BE2C (cell line): ENCODE measurements at places on chromosomes 2 and 18.

DNA sequence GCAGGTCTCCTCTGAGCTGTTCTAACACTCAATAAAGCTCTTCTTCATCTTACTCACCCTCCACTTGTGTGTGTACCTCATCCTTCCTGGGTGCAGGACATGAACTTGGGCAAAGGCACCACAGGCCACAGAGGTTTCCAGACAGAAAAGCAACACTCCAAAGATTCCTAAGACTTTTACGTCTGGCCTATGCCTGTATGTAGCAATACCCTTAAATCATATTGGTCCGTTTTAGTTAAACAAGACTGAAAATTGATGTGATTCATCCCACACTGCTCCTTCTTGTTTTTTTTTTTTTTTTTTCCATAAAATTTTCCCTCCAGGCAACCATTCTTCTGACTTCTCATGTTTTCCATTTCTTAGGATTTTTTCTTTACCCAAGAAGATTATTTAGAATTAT, 404.3 kb downstream of the PID1 start:
- no peak for DNase-seq

DNA sequence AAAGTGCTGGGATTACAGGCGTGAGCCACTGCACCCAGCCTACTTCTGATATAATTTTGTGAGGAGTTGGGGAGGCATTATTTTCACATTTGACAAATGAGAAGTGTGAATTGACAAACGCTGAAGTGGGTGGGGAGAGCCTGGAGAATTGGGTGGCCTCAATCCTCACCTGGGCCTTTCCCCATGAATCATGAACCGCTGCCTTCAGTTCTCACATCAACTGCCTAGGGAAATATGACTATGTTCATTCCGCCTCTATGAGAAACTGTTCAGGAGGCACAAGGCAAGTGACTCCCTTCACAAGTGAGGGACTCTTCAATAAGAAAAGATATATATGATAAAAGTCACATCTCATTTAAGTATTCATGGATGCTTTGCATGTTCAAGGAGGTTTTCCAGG, 96.6 kb upstream of the RND3 start:
- no peak for DNase-seq

DNA sequence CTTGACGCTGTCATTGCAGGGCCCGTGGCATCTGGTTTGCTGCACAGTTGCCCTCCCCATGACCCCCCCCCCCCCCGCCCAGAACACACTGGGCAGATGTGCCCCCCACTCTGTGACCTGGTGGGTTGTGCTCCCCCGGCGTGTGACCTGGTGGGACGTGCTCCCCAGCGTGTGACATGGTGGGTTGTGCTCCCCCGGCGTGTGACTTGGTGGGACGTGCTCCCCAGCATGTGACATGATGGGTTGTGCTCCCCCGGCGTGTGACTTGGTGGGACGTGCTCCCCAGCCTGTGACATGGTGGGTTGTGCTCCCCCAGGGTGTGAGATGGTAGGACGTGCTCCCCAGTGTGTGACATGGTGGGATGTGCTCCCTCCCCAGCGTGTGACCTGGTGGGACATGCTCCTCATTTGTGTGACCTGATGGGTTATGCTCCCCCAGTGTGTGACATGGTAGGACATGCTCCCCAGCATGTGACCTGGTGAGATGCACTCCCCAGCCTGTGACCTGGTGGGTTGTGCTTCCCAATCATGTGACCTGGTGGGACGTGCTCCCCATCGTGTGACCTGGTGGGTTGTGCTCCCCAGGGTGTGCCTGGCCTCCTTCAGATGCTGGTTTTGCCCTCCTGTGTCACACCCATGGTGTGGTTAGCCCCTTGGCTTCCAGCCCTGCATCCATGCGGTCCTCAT, 213.7 kb downstream of the AGAP1 start:
- no peak for DNase-seq

DNA sequence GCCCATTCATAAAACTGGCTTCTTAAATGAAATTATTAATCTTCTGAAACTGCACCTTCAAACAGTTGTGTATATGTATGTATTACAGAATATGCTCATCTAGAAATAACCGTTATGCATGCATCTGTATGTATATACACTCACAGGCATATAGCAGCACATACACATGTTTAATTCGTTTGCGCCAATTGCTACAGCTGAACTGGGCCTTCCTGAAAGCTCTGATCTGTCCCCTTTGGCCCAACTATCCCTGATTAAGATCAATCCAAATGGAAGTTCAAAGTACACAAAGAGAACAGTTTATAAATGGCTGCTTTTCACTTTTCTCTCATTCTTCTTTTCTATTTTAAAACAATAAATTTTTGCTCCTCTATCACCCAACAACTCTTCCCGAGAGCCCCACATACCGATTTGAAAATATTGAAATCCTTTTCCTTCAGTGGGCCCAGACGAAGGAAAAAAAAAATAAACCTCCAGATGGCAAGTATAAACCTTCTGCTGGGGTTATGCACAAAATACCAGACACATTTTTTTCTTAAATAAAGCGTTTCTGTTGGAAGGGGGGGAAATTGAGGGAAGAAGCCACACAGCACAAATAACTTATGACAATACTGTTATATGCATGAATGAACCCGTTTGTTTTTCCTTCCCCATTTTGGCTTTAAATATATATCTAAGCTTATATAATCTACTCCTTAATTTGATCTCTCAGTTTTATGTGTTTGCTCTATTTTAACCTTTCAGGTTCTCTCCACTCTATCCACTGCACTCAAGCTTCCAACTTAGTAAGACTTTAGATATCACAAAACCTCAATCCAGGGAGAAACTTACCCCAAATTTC, 267.3 kb downstream of the TCF4 start:
- no peak for DNase-seq

DNA sequence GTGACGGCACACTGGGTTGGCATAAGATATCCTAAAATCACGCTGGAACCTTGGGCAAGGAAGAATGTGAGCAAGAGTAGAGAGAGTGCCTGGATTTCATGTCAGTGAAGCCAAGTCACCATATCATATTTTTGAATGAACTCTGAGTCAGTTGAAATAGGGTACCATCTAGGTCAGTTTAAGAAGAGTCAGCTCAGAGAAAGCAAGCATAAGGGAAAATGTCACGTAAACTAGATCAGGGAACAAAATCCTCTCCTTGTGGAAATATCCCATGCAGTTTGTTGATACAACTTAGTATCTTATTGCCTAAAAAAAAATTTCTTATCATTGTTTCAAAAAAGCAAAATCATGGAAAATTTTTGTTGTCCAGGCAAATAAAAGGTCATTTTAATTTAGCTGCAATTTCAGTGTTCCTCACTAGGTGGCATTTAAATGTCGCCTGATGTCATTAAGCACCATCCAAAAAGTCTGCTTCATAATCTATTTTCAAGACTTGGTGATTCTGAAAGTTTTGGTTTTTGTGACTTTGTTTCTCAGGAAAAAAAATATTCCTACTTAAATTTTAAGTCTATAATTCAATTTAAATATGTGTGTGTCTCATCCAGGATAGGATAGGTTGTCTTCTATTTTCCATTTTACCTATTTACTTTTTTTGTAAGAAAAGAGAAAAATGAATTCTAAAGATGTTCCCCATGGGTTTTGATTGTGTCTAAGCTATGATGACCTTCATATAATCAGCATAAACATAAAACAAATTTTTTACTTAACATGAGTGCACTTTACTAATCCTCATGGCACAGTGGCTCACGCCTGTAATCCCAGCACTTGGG, 19.6 kb downstream of the RSAD2 start:
- DNase-seq = no peak

DNA sequence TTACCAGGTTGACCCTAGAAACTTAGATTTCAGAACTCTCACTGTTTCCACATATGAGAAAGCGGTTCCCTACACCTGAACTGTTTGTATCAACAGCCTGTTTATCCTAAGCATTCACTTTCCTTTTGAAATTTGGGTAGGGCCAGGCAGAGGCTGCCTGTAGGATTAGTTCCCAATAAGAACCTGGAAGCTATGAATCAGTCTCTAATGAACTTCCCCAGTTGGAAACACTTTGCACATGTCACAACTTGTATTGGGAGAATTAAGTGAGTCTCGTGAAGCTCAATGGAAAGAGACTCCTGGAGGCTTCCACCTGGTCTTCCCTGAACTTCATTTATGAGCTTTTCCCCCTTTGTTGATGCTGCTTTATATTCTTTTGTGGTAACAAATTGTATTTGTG, 486.6 kb upstream of the HS6ST1 start:
- no peak for DNase-seq

DNA sequence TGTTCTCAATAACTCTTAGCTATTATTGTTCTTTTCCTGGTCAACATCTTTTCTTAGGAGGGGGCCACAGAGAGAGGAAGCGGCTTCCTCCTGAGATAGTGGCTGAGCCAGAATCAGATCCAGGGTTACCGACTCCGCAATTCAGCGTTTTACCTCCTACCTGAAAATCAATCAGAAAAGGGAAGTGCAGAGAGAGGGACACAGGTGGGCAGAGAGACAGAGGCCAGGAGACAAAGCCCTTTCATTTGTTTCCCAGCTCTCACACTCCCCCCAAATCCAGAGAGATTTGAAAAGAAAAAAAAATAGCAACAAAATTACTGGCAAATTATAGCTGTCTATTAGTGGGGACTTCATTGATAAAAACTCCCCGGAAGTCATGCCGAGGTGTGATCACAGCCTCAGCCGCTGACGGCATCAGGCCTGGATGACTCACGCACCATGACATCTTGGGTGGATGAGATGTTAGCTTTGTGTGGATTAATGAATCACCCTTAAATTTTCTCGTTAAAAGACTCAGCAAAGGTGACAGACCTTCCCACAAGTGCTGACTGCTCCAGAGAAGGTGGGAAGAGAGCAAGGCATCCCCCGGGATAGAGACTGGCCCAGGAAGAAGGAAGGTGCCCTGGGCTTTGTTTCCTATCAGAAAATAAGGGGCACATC, 120.7 kb downstream of the LOXHD1 start:
- DNase-seq = no peak

DNA sequence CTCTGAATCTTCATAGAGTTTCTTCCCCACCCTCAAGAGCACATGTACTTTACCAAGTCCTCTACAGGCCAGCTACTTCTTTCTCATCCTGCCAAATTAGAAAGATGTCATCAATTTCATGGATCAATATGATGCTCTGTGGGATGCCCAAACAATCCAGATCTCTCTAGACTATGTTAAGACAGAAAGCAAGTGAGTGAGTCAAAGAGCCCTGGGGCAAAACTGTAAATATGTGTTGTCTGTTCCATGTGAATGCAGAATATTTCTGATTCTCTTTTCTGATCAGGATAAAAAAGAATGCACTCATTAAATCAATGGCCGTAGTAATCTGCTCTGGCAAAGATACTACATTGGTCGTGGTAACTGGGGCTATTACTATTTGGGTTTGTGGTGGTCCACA, 53.1 kb upstream of the ROCK2 start:
- DNase-seq = peak; percentile 23

GRCh38 chr2:40680547-40680946, 228.7 kb upstream of the SLC8A1 start:
- DNase-seq = no peak

- DNase-seq = no peak
These were observed 36.2 kb downstream of the THADA start for GRCh38 chr2:43559391-43560230.

GRCh38 chr2:61943251-61943650, 37.8 kb downstream of the COMMD1 start:
- DNase-seq = no peak

DNA sequence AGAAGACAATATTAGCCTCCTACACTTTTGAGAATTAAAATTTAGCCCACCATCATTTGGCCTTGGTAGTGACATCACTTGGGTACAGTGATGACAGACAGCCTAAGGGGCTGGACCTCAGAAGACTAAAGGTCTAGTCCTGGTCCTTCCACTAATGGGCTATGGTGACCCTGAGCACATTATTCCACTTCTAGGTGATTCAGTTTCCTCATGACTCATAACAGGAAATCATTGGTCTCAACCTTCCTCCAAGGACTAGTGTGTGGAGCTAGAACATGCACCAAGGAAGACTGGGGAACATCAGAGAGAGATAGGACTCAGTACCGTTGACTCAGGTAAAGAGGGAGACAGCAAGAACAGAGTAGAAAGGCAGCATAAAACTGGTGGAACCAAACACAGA, 64.0 kb downstream of the TFCP2L1 start:
- DNase-seq = no peak

DNA sequence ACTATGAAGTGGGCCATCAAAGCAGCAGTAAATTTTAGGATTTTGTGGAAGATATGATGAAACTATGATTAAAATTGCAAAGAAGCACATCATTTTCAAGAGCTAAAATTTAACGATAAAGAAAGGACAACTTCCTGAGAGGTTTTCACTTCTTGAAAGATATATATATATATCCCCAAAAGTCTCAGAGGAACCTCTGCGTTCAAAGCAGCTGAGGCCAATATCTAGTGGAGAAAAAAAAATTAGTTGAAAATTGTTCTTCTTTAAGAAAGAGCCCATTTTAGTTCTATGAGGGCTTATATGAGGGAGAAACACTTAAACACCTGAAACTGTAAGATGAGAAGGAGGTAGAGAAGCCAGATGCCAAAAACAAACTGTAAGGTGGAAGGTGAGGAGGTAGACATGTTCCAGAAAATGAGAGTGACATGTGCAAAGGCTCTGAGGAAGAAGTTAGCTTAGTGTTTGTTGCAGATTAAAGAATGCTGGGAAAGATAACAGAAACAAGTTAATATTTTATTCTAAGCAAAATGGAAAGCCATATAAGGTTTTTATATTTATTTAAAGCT, 72.9 kb upstream of the VRK2 start:
- DNase-seq = no peak

- DNase-seq = no peak
These were observed 7.2 kb downstream of the HADHB start for GRCh38 chr2:26251893-26252292.

GRCh38 chr2:46802665-46803546, 112.7 kb downstream of the MCFD2 start:
- peak; percentile 61 for DNase-seq
